ENCODE measurements at places on chromosomes 4 and X.

- H3K27ac ChIP-seq, result peak overlapping the region; percentile 80
- H3K4me3 ChIP-seq, result no peak overlapping the region
- no peaks in the 10 kb centered on the region for H3K27me3 ChIP-seq
- peaks cover 11% of the 10 kb centered on the region for H3K36me3 ChIP-seq
- peaks cover 38% of the 10 kb centered on the region for H3K4me1 ChIP-seq
Measured at GRCh38 chr4:124640022-124640730, 72.4 kb downstream of the ANKRD50 start.

DNA sequence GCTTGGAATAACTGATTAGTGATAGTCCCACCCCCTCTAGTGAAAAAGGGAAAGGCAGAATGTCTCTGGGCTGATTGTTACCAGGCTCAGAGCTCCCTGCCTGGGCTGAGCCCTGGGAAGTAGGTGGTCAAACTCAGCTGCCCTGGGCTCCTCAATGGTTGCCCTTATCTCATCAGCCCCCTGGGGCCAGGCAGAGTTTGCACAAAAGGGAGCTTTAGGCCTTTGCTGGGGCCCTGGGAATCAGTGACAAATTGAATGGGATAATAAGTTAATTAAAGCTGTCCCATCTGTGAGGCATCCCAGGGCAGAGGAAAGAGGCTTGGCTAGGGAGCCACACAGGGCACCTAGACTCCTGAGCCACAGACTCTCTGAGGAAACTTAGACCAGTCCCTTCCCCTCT lies 89.0 kb downstream of the EFNB1 start:
- H3K4me1 ChIP-seq, result no peaks in the 10 kb centered on the region
- no peak for DNase-seq
- H3K4me3 ChIP-seq, result no peak overlapping the region
- no peaks in the 10 kb centered on the region for H3K36me3 ChIP-seq
- no peak overlapping the region for H3K27ac ChIP-seq

DNA sequence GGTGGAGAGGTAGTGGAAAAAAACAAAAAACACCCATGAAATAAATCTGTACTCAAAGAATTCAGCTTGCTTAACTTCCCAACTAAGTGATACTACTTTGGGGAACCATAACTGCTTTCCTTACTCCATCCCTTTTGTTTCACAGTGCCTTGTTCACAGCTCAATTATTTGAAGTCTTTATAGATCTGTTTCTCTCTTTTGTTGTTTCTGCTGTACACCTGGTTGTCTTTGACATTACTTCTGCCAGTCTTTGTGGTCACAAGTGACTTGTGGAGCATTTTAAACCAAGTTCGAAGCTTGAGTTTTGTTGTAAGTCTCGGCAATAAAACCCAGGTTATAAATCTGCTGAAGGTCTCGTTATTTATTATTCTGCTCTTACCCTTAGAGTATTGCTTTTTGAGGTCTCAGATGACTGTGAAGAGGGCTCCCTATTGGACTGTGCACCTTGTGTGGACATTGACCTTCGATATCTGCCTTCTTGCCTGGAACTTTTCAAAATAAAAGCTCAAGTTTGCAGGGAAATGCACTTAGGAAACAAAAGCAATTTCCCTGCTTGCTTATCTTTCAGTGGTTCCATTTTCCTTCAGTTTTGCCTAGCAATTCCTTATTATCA lies 59.8 kb downstream of the ANK2 start:
- H3K4me1 ChIP-seq, result no peaks in the 10 kb centered on the region
- H3K27ac ChIP-seq, result no peak overlapping the region
- H3K27me3 ChIP-seq, result peaks cover 6% of the 10 kb centered on the region
- no peak for DNase-seq

DNA sequence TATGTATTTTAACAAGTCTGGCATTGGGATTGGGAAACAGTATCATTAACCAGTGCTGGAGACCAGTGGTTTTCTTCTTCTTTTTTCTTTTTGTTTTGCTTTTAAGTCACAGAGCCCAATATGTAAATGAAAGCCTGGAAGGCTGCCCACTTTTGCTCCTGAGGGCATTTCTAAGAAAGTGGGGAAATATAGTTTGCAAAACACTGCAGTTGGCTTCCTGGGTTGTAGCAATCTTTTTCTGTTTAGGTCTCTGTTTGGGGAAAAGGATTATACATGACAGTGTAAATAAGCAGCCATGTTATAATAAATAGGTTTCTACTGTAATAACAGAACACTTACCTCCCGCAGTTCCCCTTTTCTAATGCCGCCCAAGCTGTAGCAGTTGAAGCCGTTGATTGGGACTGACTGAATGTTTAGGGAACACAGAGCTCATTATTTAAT lies 105.5 kb downstream of the TMEM164 start:
- no peaks in the 10 kb centered on the region for H3K4me1 ChIP-seq
- H3K27me3 ChIP-seq, result no peaks in the 10 kb centered on the region
- no peak overlapping the region for H3K27ac ChIP-seq
- H3K36me3 ChIP-seq, result no peaks in the 10 kb centered on the region
- no peak overlapping the region for H3K4me3 ChIP-seq

- H3K4me3 ChIP-seq, result no peak overlapping the region
- H3K36me3 ChIP-seq, result peaks cover 5% of the 10 kb centered on the region
- DNase-seq, result no peak
- H3K27me3 ChIP-seq, result no peaks in the 10 kb centered on the region
- H3K27ac ChIP-seq, result no peak overlapping the region
Measured at GRCh38 chrX:107102980-107103379, 15.6 kb downstream of the RBM41 start.

DNA sequence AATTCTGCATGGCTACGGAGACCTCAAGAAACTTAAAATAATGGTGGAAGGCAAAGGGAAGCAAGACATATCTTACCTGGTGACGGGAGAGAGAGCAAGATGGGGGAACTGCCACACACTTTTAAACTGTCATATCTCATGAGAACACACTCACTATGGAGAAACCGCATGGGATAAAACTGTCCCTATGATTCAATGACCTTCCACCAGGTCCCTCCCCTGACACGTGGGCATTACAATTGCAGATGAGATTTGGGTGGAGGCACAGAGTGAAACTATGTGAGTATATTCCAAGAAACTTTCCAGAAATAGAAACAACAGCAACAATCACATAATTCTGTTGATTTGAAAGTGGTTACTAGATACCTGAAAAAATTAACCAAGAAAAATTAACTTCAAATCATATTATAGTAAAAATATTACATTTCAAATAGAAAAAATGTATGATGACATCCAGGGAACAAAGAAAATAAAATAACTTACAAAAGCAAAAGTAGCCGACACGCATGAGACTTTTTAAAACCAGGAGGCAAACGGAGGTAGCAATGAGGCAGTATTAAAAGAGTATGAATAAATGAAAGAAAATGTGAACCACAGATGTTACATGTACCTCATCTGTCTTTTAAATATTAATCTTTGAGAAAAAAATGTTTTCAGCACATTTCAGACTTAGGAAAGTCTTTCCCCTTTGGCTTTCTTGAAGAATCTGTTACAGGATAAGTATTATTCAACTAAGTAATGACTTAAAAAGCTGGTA lies 879.5 kb downstream of the TECRL start:
- H3K4me3 ChIP-seq, result no peak overlapping the region
- no peaks in the 10 kb centered on the region for H3K36me3 ChIP-seq
- DNase-seq, result no peak
- H3K27ac ChIP-seq, result no peak overlapping the region
- H3K4me1 ChIP-seq, result no peaks in the 10 kb centered on the region

GRCh38 chrX:133265331-133265730 lies 47.2 kb upstream of the TFDP3 start:
- H3K27ac ChIP-seq, result no peak overlapping the region
- no peaks in the 10 kb centered on the region for H3K4me1 ChIP-seq
- no peaks in the 10 kb centered on the region for H3K36me3 ChIP-seq
- no peaks in the 10 kb centered on the region for H3K27me3 ChIP-seq

DNA sequence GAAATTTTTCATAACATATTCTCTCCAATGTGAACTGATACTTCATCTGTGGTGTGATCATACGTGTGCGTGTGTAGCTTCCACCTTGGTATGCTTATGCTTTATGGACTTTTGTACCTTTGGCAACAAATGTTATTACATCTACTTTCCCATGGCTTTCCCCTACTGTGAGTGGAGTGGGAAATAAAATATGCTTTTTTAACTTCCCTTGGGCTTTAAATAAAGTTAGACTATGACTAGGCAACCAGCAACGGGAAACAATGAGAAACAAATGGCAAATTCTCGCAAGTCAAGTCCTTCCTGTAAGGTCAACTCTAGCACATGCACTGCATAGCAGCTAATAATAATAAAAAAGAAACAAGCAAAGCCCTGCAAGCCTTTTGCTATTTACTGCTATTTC lies 205.0 kb upstream of the PDE5A start:
- no peaks in the 10 kb centered on the region for H3K36me3 ChIP-seq
- no peak overlapping the region for H3K4me3 ChIP-seq
- no peaks in the 10 kb centered on the region for H3K4me1 ChIP-seq
- H3K27ac ChIP-seq, result no peak overlapping the region
- H3K27me3 ChIP-seq, result no peaks in the 10 kb centered on the region
- DNase-seq, result no peak

GRCh38 chr4:2891294-2891693 lies 47.6 kb downstream of the ADD1 start:
- no peaks in the 10 kb centered on the region for H3K27me3 ChIP-seq
- DNase-seq, result no peak
- no peak overlapping the region for H3K27ac ChIP-seq

DNA sequence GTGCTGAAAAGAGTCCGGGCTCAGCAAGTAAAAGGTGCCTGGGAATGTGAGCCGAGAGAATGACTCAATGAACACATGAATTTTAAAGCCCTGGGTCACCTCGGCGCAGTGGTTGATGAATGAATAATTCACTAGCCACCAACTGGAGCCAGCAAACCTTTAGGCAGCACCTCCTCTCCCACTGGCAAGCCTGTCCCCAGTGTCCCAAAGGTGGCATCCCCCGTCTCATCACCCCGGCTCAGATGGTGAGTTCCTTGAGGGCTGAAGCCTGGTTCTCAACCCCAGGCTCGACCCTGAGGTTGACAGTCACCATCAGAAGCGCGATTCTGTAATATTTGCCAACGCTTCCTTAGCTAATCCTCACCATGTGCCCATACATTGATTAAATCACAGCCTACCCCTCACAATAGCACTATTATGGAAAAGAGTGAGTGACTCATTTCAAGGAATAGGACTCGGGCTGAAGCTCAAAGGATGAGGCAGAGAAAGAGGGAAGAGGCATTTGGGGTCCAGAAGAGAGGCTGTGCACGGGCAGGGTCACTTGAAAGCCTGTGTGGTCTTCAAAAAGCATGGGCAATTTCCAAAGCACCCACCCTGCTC lies 2.7 kb upstream of the CCNQ start:
- H3K4me3 ChIP-seq, result no peak overlapping the region
- no peak for DNase-seq
- no peaks in the 10 kb centered on the region for H3K36me3 ChIP-seq
- no peak overlapping the region for H3K27ac ChIP-seq

DNA sequence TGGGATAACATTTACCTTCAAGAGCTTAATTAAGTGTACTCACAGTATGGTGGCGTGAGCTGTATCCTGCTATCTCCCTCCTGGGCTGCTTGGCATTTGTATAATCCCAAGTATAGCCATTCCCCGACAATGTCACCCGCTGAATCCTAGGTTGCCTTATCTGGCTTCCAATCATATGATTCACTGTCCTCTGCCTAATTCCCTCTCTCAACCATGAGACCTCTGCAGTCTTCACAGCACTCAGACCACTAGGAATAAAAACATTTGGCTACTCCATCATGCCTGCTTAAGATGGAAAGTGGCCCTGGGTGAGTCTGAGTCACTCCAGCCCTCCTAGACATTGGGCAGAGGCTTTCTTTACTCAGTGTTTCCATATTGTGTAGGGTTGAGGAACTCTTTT lies 28.9 kb upstream of the WDFY3 start:
- no peaks in the 10 kb centered on the region for H3K27me3 ChIP-seq
- H3K4me3 ChIP-seq, result no peak overlapping the region
- H3K4me1 ChIP-seq, result no peaks in the 10 kb centered on the region
- H3K36me3 ChIP-seq, result no peaks in the 10 kb centered on the region
- H3K27ac ChIP-seq, result no peak overlapping the region
- no peak for DNase-seq

GRCh38 chrX:68646421-68646820 lies 1.0 kb upstream of the STARD8 start:
- no peaks in the 10 kb centered on the region for H3K36me3 ChIP-seq
- H3K4me3 ChIP-seq, result no peak overlapping the region
- H3K4me1 ChIP-seq, result no peaks in the 10 kb centered on the region
- H3K27me3 ChIP-seq, result no peaks in the 10 kb centered on the region
- H3K27ac ChIP-seq, result no peak overlapping the region
- no peak for DNase-seq

DNA sequence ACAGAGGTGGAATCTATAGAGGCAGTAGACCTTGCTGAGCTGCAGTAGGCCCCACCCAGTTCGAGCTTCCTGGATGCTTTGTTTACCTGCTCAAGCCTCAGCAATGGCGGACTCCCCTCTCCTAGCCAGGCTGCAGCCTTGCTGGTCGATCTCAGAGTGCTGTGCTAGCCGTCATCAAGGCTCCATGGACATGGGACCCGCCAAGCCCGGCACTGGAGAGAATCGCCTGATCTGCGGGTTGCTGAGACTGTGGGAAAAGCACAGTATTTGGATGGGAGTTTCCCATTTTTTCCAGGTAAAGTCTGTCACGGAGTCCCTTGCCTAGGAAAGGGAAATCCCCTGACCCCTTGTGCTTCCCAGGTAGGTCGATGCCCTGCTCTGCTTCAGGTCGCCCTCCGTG lies 124.8 kb upstream of the KLF8 start:
- no peak overlapping the region for H3K27ac ChIP-seq
- no peaks in the 10 kb centered on the region for H3K4me1 ChIP-seq
- DNase-seq, result no peak
- no peaks in the 10 kb centered on the region for H3K36me3 ChIP-seq
- H3K4me3 ChIP-seq, result no peak overlapping the region

DNA sequence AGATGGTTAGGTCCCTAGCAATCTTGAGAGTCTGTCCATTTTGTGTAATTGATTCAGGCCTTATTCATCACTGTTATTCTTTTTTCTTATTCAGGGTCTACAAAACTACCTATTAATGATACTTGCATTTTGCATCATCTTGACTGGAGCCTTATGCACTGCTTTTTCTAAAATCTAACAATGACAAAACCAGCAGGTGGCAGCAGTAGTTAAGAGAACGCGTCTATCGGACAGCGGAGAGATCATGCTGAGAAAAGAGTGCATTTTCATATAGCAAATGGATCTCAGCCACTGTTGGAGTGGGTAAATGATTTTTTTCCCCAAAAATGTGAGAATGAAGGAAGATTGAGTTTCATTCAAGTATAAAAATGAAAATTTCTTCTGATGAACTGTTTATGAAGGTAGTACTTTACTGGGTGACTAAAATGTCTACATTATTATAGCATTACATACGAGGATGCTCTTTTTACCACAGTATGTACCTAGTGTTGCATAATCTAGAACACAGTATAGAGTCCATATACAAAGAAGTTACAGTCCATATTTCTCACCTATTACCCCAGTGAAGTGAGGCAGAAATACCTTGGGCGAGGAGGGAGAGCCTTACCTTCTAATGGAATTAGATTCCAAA lies 43.2 kb downstream of the TMEM144 start:
- H3K36me3 ChIP-seq, result no peaks in the 10 kb centered on the region
- no peak overlapping the region for H3K4me3 ChIP-seq
- H3K4me1 ChIP-seq, result no peaks in the 10 kb centered on the region

- no peaks in the 10 kb centered on the region for H3K27me3 ChIP-seq
- no peak overlapping the region for H3K4me3 ChIP-seq
- H3K4me1 ChIP-seq, result no peaks in the 10 kb centered on the region
- no peak for DNase-seq
- no peak overlapping the region for H3K27ac ChIP-seq
Measured at GRCh38 chr4:95118497-95118896, 360.7 kb downstream of the BMPR1B start.
